ENCODE measurements at places on chromosomes 12 and 14.

DNA sequence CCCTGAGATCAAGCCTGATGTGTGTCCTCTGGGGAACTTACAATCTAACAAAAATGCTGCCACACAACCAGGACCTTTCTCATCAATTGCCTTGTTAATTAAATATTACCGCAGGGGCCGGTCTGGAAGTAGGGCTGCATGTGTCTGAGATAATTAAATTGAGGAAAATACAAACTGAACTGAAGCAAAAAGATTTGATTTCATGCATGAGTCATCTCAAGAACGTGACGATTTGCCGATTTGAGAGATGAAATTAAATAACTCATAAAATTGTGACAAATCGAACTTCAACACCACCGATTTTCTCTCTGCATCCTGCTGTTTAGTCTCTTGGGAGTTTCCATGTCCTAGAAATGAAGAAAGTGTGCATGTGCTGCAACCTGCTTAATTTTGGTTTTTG, 94.6 kb upstream of the DAAM1 start:
- no peak for DNase-seq

- DNase-seq = no peak
Observed at GRCh38 chr12:100413001-100413400, 56.1 kb downstream of the SLC17A8 start.

DNA sequence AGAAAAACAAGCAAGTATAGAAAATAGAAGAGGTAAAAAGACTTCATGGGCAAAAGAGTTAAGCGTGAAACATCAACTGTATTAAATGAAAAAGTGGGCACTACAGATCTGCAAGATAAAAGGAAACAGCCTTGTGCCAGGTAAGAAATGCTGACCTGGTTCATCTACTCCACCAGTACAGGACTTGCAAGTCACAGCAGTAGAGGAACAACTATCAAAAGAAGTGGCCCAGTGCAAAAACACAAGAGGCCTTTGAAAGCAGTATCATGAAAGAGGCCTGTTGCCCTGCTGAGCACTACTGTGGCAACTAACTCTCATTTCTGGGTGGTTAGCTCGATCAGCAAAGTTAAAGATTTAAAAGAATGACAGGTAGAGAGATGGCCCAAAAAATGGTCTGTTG, 10.5 kb downstream of the DHRS7 start:
- DNase-seq = no peak

DNA sequence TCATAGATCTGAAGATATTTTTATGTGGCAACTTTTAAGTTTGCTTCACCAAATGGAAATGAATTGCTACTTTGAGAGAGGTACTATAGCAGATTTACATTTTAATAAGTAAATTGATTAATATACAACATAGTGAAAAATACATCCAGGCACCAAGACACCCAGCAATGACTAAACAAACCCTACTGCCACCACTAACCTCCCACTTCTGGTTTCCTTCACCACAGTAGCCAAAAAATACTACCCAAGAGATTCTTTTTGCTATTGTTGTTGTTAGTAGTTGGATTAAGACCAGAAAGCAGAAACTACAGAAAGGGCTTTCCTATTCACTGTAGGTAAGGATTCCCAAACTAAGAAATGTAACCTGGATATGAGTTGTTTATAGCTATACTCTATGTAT, 54.1 kb downstream of the COCH start:
- DNase-seq = no peak

- no peak for DNase-seq
Observed at GRCh38 chr14:100781952-100782351, 44.0 kb upstream of the MEG3 start.

- DNase-seq = no peak
Observed at GRCh38 chr12:68873316-68873715, 59.7 kb downstream of the CPM start.

DNA sequence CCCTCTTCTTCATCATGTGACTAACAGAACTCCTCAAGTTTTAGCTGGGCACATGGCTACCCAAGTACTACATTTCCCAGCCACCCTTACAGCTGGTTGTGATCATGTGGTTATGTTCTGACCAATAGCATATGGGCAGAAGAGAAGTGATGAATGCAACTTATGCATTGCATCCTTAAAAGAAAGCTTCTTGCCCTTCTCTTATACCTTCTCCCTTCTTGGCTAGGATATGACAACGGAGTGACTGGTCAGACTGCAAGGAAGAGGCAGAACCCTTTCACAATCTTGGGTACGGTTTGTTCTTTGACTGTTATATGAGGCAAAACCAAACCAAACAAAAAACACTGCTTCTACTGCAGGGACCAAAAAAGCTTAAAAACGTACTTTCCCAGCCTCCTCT, 66.5 kb upstream of the MAX start:
- no peak for DNase-seq

- DNase-seq = no peak
Observed at GRCh38 chr14:92568621-92569479, 55.3 kb downstream of the RIN3 start.

DNA sequence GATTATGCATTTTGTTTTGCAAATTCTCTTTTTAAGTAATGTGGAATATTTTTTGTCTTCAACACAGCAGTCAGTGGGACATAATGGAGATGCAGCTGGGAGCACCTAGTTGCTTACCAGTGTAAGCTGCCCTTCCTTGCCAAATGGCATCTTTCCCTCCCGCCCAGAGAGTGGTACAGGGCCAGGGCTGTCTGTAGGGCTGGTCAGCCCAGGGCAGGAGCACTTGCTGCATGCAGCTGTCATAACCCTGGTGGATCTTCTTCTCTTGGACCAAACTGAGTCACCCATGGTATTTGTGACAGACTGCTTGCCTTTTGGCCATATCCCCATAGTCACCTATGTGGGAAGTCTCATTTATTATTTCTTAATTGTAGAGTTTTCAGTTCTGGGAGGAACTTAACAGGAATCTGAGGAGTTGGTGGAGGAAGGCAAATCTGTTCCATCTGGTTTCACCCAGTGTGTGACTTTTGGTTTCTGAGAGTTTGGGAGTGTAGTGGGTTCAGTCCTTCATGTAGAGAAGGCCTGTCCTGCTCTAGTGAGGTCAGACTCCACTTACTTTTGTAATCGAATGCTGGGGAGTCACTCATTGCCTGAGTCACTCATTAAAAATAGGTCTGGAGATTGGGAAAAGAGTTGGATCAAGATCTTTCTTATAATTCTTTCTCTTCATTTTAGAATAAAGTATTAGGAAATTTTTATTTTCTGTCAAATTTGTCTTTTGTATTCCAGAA, 62.0 kb upstream of the ASPG start:
- DNase-seq = no peak

GRCh38 chr12:98606359-98606988, 13.0 kb downstream of the SLC25A3 start:
- DNase-seq = peak; percentile 71

DNA sequence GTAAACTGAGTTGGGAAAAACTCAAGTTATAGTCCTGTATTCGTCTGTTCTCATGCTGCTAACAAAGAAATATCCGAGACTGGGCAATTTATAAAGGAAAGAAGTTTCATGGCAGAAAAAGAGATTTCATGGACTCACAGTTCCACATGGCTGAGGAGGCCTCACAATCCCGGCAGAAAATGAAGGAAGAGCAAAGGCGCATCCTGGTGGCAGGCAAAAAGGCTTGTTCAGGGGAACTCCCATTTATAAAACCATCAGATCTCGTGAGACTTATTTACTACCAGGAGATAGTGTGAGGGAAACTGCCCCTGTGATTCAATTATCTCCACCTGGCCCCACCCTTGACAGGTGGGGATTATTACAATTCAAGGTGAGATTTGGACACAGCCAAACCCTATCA, 292.6 kb upstream of the SYT1 start:
- no peak for DNase-seq

DNA sequence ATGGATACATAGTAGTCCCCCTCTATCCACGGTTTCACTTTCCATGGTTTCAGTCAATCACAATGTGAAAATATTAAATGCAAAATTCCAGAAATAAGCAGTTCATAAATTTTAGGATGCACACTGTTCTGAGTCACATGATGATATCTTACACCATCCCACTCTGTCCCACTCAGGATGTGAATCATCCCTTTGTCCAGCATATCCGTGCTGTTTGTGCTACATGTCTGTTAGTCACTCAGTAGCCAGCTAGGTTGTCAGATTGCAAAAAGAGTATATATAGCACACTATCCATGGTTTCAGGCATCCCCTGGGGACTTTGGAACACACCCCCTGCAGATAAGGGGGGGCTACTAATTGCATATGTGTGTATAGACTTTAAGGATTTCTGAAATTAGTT, 8.1 kb upstream of the NAA30 start:
- DNase-seq = no peak

DNA sequence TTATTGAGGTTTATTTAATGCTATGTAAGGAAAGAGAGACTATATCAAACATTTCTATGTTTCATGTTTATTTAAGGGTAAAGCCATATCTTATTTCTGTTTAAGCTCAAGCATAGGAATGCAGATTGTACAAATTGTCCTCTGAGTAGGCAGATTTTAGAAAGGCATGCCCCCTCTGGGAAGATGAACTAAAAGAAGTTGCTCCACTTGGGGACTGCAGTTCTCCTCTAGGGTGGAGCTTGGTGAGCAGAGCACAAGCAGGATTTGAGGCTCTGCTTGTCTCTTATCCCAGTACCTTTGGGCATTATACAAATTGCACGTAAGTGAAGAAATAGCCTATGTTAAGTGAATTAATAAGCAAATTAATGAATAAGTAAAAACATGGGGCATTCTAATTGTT, 96.2 kb upstream of the PDE3A start:
- DNase-seq = no peak

GRCh38 chr14:95410838-95411237, 91.1 kb upstream of the CLMN start:
- no peak for DNase-seq

DNA sequence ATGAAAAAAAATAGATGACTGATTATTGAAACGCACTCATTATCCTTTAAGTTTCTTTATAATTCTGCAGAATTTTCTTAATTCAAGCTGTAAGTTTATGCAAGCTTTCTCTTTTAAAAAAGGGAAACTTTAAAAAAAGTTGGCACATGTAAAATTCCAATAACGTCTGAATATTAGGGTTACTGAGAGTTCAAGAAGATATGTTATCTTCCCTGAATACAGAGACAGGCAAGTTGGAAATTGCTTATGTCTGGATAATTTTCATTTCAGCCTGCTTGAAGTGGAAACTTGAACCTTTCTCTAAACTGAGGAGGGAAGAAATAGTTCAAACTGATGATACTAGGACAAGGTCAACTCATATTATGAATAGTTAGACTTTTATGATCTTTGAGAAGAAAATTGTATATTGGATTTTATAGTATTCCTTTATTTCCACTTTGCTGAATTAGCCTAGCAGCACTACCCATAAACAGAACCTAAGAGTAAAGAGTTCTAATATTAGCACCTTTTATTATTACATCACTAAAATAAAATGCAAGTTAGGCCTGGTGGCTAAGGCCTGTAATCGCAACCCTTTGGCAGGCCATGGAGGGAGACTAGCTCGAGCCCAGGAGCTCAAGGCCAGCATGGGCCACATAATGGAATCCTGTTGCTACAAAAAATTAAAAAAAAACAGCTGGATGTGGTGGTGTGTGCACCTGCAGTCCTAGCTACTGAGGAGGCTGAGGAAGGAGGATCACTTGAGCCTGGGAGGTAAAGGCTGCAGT, 288.0 kb downstream of the TRHDE start:
- DNase-seq = no peak

- DNase-seq = no peak
Observed at GRCh38 chr12:2003676-2004112, 563 bp downstream of the DCP1B start.

- DNase-seq = no peak
Observed at GRCh38 chr14:103241531-103241930, 92.5 kb upstream of the EIF5 start.

DNA sequence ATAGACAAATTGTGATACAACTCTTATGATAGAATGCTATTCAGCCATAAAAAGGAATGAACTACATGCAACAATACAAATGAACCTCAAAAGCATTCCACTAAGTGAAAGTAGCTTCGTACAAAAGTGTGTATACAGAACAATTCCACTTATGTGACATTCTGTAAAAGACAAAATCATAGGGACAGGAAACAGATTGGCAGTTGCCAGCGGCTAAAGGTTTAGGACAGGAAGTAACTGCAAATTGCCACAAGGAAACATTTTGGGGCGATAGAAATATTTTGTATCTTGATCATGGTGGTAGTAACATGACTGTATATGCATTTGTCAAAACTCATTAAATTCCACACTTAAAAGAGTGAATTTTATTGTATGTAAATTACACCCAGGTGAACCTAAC, 113.4 kb downstream of the CAPZA3 start:
- no peak for DNase-seq

DNA sequence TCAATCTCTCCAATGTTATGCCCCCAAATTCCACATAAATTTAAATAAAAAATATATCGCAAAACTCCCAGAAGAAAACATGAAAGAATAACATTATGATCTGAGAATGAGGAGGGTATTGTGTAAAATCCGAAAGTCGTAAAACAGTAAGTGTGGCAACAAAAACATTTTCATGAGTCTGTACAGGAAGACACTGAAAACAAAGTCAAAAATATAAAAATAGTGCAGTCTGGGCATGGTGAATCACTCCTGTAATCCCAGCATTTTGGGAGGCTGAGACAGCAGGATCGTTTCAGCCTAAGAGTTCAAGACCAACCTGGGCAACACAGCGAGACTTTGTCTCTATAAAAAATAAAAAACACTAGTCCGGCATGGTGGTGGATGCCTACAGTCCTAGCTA, 57.1 kb downstream of the SPTLC2 start:
- DNase-seq = no peak

- DNase-seq = no peak
Observed at GRCh38 chr12:106090591-106091445, 47.9 kb downstream of the NUAK1 start.

GRCh38 chr14:54147282-54147681, 190.7 kb upstream of the BMP4 start:
- DNase-seq = no peak

- DNase-seq = no peak
Observed at GRCh38 chr14:52067873-52068614, 815 bp downstream of the NID2 start.

GRCh38 chr12:113127791-113128199, 7.8 kb downstream of the RASAL1 start:
- no peak for DNase-seq

DNA sequence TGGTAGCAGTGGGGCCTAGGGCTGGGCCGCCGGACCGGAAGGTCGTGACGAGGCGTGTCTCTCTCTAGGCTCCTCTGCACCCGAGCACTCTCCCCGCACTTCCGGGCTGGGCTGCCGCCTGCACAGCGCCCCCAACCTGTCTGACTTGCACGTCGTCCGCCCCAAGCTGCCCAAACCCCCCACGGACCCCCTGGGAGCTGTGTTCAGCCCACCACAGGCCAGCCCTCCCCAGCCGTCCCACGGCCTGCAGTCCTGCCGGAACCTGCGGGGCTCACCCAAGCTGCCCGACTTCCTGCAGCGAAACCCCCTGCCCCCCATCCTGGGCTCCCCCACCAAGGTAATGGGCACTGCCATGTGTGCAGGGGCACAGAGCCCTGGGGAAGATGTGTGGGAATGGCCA, 13.3 kb upstream of the PUS1 start:
- no peak for DNase-seq

- no peak for DNase-seq
Observed at GRCh38 chr14:28987516-28987915, 220.9 kb downstream of the FOXG1 start.

- no peak for DNase-seq
Observed at GRCh38 chr14:95452176-95452892, 64.1 kb downstream of the SYNE3 start.

Data from AML-193 (cell line).